ENCODE measurements at places on chromosomes 6 and 20.

DNA sequence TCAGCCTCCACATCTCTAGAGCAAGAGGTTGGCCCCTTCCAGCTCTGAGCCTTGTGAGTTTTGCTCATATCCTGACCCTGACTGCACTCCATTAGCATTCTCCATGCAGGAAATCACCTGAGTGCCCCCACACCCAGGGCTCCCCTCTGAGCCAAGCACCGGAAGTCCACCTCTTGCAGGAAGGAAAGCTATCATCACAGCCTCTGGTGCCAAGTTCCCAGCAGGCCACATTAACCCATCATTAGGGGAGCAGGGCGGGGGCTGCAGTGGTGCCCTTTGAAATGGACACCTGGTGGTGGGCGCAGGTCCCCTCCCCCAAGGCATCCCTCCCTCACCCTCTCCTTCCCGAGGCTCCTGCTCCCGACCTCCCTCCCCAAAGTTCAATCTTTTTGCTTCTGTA, 16.1 kb downstream of the GRM4 start:
- DNase-seq = no peak

GRCh38 chr6:91482498-91482897, 895.6 kb upstream of the MAP3K7 start:
- DNase-seq = no peak

DNA sequence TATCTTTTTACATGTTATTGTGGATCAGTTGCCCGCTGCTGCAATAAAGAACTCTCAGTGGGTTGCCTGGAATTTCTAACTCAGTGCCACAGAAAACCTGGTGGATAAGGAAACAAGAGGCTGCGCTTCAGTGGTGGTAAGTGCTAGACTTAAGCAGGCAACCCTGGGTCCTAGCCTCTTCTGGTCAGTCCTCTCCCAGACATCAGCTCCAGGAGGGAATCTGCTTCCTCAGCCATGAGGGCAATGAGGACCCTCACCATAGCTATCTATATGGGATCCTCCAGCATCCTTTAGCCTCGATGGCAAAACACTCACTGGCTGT, 490.7 kb upstream of the SULF2 start:
- no peak for DNase-seq

DNA sequence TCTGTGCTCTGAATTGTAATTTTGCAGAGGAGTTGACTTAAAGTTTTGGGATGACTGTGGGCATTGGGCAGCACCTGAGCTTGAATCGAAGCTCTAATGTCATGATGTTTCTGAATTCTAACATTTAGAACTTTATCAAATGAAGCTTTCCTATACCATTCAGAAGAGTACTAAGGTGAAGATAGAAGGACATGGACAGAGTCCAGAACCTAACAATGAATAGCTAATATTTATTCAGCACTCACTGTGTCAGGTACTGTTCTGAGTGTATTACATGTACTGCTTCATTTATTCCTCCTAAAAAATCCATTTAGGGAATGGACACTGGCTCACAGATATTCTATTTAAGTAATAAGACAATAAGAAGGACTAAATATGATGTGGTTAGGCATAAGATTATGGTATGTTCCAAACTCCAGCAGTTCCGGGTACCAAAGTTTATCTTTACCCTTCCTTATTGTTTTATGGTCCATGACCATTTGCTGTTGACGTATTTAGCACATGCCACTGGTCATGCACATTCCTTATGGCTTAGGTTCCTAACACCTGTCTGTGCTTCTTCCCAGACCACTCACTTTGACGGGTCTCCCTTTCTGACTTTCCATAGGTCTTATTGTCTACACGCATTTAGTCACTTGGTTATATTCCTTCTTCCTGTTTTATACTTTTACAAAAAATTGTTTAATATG, 20.3 kb downstream of the BCKDHB start:
- DNase-seq = no peak

DNA sequence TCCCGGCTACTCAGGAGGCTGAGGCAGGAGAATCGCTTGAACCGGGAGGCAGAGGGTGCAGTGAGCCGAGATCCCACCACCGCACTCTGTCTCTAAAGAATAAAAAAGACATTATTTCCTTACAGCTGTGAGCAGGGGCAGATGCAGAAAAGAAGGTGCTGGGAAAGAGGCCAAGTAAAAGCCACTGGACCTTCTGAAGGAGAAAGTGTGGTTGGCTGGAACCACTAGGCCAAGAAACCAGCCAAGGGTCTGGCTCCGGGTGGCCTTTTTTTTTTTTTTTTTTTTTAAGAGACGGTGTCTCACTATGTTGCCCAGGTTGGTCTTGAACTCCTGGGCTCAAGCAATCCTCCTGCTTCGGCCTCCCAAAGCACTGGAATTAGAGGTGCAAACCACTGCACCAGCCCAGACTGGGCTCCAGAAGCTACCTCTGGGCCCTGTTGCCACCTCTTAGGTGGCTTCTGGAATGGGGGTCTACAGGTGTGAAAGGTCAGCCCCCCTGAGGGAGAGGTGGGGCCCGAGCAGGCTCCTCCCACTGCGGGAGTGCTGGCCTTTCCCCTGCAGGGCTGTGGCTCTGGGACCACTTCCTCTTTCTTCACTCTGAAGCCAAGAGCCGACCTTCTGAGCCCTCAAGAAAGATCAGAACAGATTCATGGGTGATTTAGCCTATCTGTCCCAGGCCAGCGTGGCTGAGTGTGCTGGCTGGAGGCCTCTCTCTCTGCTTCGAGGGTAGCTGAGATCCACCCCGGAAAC, at the start of gene FGD2:
Gene FGD2 (plus strand): TSS at position 595 of the 750 bp plus-strand sequence. CDS start 163 bp downstream, outside the sequence.
- no peak for DNase-seq

GRCh38 chr6:29627755-29628418, 5.1 kb downstream of the GABBR1 start:
- peak; percentile 67 for DNase-seq

DNA sequence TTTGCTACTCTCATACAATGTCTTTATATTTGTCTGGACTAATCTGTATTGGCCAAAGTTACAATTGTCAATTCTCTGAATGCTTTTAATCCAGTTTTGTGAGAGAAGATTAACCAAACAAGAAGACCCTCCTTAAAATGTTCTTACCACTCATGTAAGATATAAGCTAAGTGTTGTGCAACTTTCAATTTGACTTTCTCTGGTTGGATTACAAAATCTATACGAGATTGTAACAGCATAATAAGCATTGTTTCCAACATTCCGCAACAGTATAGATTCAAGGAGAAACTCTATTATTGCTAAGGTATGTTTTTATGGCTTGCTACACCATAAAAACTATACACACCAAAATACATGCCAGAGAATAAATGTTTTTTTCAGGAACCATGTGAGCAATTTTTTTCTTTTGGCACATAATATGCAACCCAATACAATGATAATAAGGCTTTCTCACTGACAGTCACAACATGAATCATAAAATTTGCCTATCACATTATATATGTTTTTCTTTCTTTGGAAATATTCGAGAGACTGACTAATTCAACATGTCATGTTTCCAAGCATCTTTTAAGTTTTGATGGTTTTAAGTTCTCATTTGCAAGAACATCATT, 12.2 kb upstream of the TRPC4AP start:
- no peak for DNase-seq

DNA sequence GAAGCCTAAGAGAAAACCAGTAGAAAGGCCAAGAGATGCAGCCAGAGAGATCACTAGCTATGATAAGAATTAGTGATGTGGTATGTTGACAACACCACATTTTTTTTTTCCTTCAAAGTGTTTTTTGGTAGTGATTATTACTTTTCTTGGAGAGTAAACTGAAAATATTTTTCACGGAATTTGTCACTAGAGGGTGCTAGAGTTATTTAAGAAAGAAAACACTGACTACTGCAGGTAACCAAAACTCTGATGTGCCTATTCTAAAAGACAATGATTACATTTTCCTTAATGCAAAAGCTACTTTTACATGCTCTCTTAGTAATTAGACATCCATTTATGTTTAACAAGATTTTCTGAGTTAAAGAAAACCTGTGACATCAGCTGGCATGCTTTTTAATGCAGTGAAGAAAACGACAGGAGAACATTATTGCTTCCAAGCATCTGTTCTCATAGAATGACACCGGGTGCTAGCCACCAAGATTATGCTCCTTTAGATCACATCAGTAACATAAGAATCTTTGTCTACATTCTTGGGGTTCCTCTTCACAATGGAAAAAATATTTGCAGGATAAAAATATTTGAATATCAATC, 28.8 kb downstream of the RWDD2A start:
- DNase-seq = no peak

GRCh38 chr6:46044881-46045617, 29.4 kb upstream of the CLIC5 start:
- peak; percentile 9 for DNase-seq

GRCh38 chr20:58788896-58789544, 61.7 kb downstream of the GNAS-AS1 start:
- no peak for DNase-seq

DNA sequence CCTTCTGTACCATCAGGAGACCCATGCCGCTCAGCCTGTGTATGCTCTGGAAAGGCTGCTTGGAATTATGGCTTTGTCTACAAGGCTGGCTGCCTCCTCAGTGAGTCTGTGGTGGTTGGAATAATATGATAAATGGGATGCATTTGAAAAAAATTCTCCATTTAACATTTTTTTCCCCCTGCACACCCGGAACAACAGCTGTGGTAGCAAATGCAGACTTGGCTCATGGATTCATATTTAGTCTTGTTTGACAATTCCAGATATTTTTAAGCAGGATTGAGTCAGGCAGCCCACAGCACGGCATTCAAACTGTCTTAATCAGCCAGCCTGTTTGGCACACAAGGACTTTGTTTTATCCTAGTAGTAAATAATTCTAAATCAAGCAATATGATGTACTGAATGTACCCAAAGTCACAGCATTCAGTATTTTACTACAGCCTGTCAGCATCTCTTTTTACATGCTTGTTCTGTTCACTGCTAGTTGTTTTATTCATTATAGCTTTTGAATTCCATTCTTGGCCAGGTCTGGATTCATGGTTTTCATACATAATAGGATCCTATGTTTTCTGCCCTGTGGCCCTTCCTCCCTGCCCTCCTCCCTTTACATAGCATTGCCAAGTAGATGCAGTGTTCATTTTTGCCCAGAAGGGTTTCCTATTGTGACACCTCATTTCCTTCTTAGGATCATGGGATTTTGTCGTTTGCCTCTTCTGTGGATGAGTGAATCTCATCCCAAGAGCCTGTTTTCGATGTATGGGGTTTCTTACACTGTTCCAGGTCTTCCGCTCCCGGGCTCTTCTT, 68.1 kb downstream of the LRRC1 start:
- no peak for DNase-seq

GRCh38 chr20:17796091-17796563, 96.4 kb downstream of the BANF2 start:
- DNase-seq = no peak

DNA sequence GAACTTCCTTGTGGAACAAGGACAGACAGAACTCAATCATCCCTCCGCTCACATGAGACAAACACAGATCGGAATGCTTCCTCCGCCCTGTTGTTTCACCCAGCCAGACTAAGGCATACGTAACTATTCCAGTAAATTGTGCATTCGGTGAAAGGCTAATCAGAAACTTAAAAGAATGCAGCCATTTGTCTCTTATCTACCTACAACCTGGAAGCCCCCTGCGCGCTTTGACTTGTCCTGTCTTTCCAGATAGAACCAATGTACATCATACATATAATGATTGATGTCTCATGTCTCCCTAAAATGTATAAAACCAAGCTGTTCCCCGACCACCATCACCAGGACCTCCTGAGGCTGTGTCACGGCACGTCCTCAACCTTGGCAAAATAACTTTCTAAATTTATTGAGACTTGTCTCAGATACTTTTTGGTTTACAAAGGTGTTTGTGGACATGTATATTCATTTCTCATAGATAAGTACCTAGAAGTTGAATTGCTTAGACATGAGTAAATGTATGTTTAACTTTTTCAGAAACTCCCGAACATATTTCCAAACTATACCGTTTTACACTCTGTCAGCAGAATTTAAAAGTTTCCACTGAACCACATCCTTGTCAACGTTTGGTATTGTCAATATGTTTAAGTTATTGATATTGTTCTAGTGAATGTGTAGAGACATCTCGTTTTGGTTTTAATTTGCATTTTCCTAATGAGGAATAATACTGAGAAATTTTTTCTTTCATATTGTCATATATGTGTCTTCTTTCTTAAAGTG, 197.6 kb upstream of the THBS2 start:
- DNase-seq = no peak

- DNase-seq = no peak
Measured at GRCh38 chr20:8735014-8735413, 333.9 kb upstream of the PLCB4 start.

DNA sequence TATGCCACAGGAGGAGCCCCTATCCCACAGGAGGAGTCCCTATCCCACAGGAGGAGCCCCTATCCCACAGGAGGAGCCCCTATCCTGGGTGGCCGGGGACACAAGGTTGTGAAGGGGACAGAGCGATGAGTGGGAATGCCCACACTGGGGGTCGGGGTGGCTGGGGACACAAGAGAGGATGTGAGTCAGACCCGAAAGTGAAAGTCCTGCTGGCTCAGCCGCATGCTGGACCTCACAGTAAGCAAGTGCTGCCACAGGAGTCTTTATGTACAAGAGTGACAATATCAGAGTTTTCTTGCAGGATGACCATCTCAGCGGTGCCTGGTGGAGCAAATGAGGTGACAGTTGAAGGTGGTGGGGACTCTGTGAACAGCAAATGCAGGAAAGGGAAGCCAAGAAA, 93.7 kb downstream of the PSMB1 start:
- peak; percentile 17 for DNase-seq

- no peak for DNase-seq
Measured at GRCh38 chr20:37430778-37431460, 85.0 kb downstream of the SRC start.

DNA sequence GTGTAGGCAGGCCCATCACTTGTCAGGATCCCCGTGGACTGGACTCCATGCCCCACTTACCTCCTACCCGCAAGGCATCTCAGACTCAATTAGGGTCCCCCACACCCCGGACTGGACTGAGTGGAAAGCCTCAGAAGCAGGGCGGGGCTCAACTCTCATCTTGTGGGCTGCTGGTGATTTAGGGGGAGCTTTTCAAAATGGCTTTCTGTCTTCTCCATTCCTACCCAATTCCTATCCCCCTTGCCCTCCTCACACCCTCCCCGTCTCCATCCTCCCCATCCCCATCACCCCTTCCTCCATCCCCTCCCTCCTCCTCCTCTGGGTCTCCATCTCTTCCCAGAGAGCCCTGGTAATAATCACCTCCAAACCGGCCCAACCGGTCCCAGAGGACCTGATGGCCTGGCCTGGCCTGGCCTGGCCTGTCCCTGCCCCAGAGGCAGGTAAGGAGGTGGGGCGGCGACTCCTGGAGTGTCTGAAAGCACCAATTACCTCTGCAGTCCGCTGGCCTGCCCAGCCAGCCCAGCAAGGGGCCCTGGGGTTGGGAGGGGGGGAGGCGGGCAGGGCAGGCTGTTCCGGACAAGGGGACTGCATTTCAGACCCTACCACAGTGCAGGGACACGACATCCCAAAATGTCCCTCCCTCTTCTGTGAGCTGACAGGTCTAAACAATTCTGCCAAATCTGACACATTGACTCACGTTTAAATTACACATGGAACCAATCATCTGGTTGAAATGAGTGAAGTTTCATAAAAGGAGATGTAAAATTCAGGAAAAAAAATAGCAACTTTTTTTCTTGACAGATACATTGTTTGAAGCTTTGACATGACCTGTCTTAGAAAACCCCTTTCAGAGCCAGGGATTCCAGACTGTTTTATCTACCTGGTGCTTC, 24.8 kb downstream of the MAFB start:
- no peak for DNase-seq

- DNase-seq = no peak
Measured at GRCh38 chr20:46991880-46992639, 97.4 kb downstream of the EYA2 start.

- no peak for DNase-seq
Measured at GRCh38 chr6:2132416-2132815, 113.0 kb downstream of the GMDS start.

Data from activated CD4-positive, alpha-beta T cell treated with anti-CD3 and anti-CD28 coated beads, Interleukin-2, amount 50 U/mL, for 48 hours (primary cell).